ENCODE measurements at places on chromosomes 16 and 17. TPM values are rescaled to one million over a fixed set of nuclear protein-coding genes. Genes with fewer than 3 reads are reported as not detected.

The CLEC3A gene
- total RNA-seq = not detected

GRCh38 chr16:3186946-3187690 lies 886 bp upstream of the OR1F1 start:
- no peak for DNase-seq

DNA sequence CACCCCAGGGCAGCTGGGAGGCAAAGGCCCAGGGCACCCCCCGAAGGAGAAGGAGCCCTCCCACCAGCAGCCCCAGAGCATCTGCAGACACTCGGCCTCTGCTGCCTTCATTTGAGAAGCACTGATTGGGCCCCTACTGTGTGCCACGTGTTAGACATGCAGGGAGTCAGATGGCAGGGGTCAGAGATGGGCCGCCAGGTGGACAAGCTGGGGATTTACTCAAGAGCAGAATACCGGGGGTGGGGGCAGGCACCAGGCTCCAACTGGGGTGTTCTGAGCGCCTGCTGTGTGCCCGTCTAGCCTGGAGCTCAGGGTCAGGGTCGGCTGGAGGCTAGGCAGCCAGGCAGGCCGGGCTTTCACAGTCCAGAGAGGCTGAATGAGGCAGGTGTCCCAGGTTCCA lies 18.7 kb downstream of the TPSG1 start:
- DNase-seq = no peak

DNA sequence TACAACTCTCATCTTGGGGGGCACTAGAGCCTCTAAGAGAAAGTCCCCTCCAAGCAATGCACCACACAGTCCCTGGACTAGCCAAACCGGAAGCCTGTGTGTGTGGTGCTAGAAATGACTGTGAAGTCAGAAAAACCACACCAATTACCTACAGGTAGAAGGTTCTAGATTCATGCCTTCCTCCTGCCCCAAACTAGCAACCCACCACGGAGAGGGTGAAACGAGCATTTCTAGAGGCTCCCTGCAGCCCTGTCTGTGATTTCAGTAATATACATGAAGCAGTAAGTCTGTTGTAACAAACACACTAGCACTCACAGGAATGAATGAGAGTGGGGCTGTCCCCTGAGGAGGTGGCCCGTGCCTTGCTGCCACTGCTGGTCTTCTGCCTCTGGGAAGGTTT lies 13.6 kb downstream of the ZFHX3 start:
- DNase-seq = no peak

DNA sequence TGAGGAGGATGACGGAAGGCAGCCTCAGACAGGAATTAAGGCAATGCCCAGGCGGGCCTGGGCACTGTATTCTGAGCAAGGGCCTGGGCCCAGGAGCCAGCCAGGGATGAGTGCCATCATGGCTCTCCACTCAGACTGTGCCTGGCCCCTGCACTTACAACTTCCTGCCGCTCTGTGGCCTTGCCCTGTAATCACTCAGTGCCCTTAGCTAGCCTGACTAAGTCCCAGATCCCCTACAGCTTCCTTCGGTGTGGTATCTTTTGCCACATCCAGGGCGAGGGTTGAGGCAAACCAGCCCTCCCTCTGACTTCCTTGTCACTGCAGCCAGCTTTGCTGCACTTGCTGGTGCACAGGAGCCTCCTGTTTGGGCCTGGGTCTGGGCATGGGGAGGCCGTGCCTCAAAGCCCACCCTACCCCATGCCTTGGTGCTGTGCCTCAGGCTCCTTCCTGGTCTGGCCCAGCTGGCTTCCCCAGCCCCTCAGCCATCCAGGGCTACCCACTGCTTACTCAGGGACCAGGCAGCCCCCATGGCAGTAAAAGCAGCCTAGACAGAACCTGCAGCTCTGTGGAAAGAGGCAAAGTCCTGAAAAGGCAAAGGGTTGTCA lies 9.3 kb downstream of the SLC46A1 start:
- no peak for DNase-seq

- DNase-seq = no peak
Measured at GRCh38 chr17:51507444-51507843, 247.1 kb downstream of the UTP18 start.

The GP1BA gene
- not detected for total RNA-seq

The KRTAP2-1 gene
- not detected for total RNA-seq

DNA sequence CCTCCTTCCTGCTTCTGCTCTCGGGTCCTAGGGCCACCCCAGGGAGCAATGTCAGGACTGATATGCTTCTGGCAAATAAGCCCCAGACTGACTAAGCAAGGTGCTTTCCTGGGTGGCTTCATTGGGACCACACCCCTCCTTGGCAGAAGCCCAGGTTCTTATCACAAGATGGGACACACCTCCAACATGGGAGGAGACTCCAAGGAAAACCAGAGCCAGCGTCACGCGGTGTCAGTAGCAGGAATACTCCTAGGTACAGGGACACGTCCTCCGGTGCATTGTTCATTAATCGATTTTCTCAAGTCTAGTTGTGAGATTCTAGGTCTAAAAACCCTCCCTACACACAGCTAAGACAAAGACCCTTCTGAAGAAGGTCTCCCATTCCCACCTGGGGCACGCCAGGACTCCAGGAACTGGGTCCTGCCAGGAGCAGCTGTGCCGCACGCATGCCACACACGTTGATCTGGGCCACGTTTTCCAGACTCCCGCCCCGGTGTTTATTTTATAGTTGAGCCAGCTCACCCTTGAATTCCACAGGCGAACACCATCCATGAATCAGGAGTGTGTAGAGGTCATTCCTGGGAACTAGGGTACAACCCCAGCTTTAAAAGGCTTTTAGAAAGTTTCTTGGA lies 30.8 kb downstream of the FA2H start:
- DNase-seq = no peak

GRCh38 chr17:7183433-7184090 lies 4.4 kb upstream of the ASGR1 start:
- DNase-seq = no peak
